SK-N-DZ (cell line): ENCODE measurements at places on chromosomes 3 and 15.
A peak's percentile ranks its signal among the peaks of the same experiment; 100 is the strongest.

DNA sequence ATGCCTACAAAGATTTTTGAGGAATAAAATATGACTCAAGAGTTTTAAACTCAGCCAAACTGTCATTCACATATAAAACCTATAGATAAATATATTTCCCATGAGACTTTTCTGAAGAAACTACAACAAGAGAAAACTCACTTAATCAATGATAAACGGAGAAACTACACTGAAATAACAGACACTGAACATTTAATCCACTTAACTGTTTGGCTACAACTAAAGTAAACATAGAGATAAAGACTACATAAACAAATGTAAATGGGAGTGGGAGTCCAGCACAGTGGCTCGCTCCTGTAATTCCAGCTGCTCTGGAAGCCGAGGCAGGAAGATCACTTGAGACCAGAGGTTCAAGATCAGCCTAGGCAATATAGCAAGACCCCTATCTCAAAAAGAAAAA lies 79.2 kb downstream of the MEX3B start:
- no peak for DNase-seq

GRCh38 chr15:57152666-57153539 lies 223.4 kb upstream of the CGNL1 start:
- DNase-seq: no peak

DNA sequence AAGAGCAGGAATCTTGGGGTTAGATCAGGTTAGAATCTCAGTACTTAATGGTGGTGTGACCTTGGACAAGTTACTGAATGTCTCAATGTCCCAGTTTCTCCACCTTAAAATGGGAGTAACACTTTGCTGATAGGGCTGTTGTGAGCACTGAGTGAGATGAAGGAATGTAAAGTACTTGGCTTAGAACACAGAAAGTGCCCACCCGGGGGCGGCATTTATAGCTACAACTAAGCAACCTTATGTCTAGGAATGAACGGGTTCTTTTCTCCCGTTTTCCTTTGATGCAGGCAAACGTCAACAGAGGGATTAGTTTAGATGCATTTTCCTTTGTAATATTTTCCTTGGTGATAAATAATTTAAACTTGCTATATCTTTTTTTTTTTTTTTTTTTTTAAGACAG lies 176.6 kb downstream of the USP13 start:
- no peak for DNase-seq

DNA sequence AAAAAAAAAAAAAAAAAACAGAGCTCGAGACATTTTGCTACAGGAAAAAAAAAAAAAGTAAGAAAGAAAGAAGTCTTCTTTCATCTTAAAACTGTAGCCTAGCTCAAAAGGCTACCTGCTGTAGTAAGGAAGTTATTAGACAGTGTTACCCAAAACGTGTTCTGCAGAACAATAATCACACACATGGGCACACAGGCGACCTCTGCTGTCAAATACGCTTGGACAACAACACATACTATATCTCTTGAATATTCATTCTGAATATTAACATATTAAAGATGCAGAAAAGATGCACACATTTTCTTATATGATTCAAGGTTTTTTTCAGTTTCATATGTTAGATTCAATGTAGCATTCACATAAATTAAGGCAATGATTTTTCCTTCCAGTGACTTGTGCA lies 215.8 kb downstream of the ROBO1 start:
- no peak for DNase-seq

- DNase-seq: no peak
These were observed 191.5 kb downstream of the TP63 start for GRCh38 chr3:189822726-189823125.

GRCh38 chr3:52088445-52089367 lies 32.3 kb upstream of the DUSP7 start:
- peak; percentile 58 for DNase-seq

DNA sequence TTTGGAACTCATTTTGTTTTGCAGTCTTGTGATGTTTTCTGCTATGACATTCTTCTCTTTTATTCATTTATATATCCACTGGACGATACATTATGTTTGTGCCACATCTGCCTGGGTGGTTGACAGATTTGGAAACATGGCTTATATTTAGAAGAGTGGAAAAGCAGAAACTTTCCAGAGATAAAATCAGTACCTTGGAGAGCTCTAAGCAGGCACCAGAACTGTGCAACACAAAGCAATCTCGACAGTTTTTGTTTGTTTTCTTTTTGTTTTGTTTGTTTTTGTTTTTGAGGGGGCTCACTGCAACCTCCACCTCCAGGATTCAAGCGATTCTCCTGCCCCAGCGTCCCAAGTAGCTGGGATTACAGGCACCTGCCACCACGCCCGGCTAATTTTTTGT lies 45.5 kb downstream of the SYN2 start:
- no peak for DNase-seq

GRCh38 chr3:64530434-64531049 lies 157.3 kb downstream of the ADAMTS9 start:
- peak; percentile 48 for DNase-seq

- no peak for DNase-seq
These were observed 57.1 kb downstream of the CAPN7 start for GRCh38 chr3:15263120-15263519.

DNA sequence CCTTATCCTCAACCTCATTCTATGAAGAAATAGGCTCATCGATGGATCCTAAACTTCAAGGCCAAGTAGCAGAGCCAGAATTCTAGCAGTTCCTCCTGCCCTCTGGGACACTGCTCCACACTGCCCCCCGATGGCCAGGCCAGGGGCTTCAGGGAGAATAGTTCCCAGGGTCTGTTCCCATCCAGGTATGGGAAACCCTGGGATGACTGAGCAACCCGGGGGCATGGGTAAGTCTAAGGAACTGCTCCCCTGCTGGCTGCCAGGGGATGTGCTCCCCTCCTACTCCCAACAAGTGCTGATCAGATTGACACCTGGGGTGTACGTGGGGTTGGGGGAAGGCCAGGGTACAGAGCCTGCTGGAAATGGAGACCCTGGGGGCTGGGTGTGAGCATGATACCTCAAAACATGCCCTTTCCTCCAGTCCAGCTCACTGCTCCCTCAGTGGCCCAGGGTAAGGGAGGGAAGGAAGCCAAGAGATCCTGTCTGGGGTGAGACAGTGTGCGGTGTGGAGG lies 7.6 kb downstream of the ULK3 start:
- DNase-seq: peak; percentile 81

- DNase-seq: peak; percentile 96
These were observed 308.6 kb downstream of the MECOM start for GRCh38 chr3:169354774-169355501.

- no peak for DNase-seq
These were observed 600.8 kb downstream of the FOXP1 start for GRCh38 chr3:70982700-70983140.

- no peak for DNase-seq
These were observed 277.0 kb downstream of the RYR3 start for GRCh38 chr15:33587773-33588172.

DNA sequence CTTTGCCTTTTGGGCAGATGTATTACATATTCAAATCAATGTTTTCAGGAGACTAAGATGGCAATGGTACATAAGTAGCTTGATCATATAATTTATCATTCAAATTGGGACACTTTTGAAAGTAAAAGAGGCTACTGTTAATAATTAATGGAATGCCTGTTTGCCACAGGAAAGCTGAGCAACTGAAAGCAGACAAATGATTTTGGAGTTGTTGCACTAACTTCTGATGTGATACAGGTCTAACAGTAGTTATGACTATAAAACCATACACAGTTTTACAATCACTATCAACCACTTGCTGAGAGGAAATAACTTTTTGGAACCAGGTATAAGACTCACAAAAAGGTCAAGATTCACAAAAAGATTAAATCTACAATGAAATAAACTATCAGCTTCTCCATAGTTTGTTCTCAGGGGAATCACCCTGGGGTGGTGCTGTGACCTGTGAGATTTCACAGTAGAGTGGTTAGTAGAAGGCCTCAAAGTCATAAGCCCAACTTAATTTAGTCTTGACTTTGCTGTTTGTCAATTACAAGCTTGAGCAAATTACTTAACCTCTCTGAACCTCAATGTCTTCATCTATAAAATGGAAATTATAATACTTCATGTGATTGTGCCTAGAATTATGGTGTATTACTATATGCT lies 42.7 kb downstream of the HHLA2 start:
- no peak for DNase-seq

DNA sequence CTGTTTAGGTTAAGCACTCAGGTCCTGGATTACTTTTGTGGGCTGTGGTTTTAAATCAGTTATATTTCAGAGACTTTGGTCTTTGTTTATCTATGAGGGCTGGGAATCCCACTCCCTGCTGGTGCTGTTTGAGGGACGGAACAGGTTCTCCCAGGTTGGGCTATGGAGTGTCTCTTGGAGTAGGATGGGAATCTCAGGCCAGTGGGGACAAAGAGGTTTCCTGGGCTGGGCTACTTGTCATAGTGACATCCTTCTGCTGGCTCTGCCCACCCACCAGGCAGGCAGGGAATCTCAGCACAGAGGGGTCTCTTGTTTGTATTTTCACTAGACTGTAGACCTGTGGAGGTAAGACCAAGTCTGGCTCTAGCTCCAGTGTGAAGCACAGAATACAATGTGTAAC lies 47.2 kb upstream of the UBE3A start:
- DNase-seq: no peak

DNA sequence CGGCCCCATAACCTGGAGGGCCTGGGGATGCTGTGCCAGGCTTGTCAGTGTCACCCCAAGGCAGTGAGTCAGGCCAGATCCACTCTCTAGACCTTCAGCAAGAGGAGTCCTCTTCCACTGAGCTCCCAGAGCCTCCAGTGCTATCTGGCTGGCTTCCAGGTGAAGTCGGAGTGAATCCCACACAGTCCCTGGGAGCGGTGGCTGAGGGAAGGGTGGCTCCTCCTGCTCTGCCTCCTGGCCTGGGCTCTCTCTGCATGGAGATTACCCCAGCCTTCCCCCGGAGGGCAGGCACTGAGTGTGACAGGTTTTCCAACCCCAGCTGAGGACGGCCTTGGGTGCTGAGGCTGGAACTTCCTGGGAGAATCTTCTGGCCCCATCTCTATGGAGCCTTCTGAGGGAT lies 82.7 kb downstream of the EPHB1 start:
- no peak for DNase-seq

DNA sequence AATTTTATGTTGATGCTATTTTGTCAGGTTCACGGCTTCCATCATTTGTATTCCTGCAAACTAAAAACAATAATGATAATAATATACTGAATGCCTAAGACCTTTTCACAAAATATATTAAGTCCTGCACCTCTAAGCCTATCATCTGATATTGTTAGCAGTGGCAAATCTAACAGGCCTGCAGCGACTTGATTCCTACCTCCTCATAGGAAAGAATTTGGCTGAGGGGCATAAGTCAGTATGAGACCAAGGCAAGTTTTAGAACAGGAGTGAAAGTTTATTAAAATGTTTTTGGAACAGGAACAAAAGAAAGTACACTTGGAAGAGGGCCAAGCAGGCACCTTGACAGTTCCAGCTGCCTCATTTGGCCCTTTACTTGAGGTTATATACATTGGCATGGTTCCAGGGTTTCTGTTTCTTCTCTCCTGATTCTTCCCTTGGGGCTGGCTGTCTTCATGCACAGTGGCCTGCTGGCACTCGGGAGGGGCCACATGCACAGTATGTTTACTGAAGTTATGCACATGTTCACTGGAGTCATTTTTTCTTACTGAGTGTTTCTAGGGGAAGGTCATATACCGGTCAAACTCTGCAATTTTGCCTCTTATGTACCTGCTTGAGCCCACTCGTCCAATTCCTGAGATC lies 418.1 kb downstream of the EPHA6 start:
- peak; percentile 74 for DNase-seq

- no peak for DNase-seq
These were observed 23.2 kb downstream of the SLC41A3 start for GRCh38 chr3:126060613-126061145.

DNA sequence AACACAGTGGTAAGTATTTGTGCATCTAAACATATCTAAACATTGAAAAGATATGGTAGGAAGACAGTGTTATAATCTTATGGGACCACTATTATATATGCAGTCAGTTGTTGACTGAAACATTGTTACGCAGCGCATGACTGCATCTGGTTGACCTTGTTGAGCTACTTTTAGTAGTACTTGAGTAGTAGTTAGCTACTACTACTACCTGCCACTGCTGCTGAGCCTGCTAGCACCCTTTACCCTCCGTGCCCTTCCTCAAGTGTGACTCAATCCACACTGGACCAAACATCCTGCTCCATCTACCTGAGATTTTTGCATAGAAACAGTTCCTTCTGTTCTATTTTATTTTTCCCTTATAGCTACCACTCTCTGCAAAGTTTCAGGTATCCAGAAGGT lies 123.6 kb upstream of the STRIT1 start:
- DNase-seq: no peak

GRCh38 chr3:60313951-60314461 lies 937.2 kb downstream of the FHIT start:
- no peak for DNase-seq

DNA sequence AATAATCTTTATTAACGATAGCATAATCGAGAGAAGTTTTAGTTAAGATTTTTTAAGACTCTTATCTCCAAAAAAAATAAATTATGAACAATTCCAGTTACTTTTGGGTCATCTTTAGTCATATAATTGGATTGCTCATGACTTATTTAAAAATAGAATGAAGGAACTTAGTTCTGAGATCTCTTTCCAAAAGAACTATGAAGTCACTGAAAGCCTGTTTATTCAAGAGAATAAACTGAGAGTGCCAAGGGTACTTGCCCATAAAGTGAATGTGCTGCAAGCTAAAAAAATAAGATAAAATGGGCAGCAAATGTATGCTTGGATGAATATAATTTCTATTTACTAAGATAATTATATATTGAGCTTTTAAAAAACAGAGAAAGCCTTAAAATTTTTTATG lies 176.5 kb upstream of the PLSCR5 start:
- no peak for DNase-seq

GRCh38 chr15:96497951-96498350 lies 167.5 kb downstream of the NR2F2 start:
- DNase-seq: no peak

GRCh38 chr3:194982472-194982871 lies 288.5 kb downstream of the XXYLT1 start:
- DNase-seq: no peak

GRCh38 chr15:92629276-92629974 lies 26.1 kb downstream of the FAM174B start:
- DNase-seq: no peak

- no peak for DNase-seq
These were observed 8.0 kb downstream of the FAM174B start for GRCh38 chr15:92647467-92648163.

GRCh38 chr15:73436613-73437012 lies 6.4 kb upstream of the REC114 start:
- DNase-seq: no peak

DNA sequence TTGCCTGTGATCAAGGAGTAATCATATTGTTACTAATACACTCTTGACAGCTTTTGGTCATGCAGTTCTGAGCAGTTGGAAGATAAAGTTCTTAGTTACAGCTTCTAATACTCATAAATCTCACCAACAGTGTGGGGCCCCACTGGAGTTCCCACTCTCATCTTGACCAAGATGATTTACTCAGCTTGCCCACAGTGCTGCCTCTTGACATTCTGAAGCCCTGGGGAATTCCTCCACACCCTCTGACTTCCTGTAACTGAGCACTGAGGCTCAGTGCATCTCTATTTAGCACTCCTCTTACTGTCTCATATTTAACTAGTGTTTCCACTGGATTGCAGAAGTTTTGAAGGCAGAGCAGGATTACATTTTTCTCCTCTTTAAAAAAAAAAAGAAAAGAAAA lies 1.9 kb upstream of the ARL6IP5 start:
- DNase-seq: no peak
